Vagina (tissue), 2 donors: ENCODE measurements at places on chromosomes 5 and 9. TPM values are rescaled to one million over a fixed set of nuclear protein-coding genes. Genes with fewer than 3 reads are reported as not detected.

ADRA1B gene
- total RNA-seq = 0.74 TPM

SEMA6A gene
- total RNA-seq = 28.7 TPM

DOK3 gene
- 12.0 TPM for total RNA-seq

ANKRD20A1 gene
- 18.2 TPM for total RNA-seq

GZMA gene
- 1.2 TPM for total RNA-seq

ABLIM3 gene
- total RNA-seq = 50.8 TPM

TAF11L5 gene
- not detected for total RNA-seq

GRK6 gene
- total RNA-seq = 28.7 TPM

NUTM2F gene
- not detected for total RNA-seq

S1PR3 gene
- total RNA-seq = 39.3 TPM

DNA sequence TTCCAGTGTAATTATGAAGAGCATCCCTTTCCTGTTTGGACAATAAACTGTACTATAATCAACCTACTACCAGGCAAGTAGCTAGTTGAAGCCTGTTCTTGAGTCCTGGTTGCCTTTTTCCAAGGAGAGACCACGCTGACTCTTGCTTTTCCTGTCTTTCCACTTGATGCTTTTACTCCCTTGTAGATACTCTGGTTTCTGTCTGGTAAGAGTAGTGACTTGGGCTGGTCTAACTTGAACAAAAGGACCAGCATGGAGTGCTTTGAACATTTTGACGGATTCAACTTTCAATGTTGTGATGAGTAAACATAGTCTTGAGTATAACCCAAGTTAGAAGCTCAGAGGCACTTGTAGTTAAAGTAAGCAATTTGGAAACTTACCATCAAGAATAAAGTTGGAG is 464.3 kb downstream of the GADD45G start:
- DNase-seq = no peak

DNA sequence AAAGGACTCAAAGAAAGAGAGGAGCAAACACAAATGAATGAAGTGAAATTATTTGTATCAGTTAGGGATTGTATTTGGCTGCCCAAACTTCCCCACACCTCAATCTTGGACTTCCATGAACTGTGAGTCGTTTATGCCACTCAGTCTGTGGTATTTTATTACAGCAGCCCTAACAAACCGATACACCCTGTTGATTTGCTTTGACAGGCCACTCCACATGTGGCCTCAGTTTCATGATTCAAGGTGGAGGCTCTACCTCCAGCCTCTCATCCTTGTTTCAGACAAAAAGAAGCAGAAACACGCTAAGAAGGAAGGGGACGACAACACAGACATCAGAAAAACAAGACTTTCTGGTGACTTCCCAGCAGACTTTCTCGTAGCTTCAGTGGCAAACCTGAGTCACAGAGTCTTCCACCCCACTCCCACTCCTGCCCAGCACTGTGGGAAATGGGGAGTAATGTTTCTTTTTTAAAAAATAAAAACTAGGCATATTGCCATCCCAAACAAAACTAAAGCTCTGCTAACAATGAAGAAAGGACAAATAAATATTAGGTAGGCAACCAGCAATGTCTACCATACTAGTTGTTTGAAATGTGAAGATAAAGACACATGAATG is 52.2 kb upstream of the ABCA1 start:
- no peak for DNase-seq

- no peak for DNase-seq
Observed at GRCh38 chr5:38208782-38209378, 49.5 kb upstream of the EGFLAM start.

DNA sequence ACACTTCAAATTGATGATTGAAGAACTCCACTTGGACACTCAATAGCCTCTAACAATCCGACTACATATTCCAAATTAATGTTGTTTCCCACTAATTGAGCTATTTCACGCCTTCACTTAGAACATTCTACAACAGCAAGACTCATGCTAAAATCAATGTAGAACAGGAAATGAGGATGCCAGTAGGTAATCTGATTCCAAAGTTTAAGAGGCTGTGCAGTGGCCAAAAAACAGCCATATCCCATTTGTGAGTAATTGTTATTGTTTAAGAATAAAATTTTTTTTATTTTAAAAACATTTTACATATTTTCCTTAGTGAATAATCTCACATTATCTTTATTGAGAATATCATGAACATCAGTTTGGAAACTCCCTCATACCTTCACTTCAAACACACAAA is 35.7 kb upstream of the GHR start:
- DNase-seq = no peak

DNA sequence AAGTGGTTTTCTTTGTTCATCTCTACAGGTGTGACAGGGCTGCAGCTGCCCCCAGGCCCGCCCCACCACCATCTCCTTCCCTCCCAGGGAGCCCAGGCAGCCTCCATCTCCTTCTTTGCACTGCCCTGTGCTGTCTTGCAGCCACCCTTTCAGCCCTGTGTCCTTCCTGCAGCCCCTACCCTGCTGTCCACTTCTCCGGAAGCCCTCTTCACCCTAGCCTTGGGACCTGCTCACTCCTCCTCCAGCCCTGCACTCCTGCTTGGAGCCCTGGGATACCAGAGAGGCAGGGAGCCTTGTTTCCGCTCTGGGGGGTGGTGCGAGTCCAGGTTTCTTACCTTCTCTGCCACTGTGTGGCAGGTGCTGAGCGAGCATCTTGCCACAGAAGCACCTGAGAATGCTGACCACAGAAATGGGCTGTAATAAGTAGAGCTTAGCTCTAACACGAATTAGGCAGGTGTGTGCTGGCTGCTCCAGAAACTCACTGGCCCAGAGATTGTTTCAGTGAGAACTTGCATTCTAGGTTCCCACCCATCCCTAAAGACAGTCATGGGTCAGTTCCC is 51.3 kb upstream of the GADD45G start:
- no peak for DNase-seq

- DNase-seq = no peak
Observed at GRCh38 chr5:16791904-16792597, 144.0 kb downstream of the MYO10 start.

DNA sequence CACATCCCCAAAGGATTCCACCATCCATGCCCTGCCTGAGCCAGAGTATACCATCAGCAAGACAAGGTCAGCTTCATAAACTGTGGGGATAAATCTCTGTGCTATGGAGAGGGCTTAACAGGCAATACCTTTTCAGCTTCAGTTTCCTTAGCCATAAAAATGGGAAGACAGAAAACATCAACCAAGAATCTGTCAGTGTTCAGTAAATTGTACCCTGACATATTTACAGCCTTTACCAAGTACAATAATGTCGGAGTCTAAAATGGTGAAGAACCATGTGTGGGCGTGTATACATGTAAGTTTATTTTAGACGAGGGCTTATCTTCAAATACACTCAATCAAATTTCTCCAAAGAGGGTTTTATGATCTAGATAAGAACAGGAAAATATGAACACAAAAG is 94.7 kb downstream of the ELAVL2 start:
- no peak for DNase-seq

DNA sequence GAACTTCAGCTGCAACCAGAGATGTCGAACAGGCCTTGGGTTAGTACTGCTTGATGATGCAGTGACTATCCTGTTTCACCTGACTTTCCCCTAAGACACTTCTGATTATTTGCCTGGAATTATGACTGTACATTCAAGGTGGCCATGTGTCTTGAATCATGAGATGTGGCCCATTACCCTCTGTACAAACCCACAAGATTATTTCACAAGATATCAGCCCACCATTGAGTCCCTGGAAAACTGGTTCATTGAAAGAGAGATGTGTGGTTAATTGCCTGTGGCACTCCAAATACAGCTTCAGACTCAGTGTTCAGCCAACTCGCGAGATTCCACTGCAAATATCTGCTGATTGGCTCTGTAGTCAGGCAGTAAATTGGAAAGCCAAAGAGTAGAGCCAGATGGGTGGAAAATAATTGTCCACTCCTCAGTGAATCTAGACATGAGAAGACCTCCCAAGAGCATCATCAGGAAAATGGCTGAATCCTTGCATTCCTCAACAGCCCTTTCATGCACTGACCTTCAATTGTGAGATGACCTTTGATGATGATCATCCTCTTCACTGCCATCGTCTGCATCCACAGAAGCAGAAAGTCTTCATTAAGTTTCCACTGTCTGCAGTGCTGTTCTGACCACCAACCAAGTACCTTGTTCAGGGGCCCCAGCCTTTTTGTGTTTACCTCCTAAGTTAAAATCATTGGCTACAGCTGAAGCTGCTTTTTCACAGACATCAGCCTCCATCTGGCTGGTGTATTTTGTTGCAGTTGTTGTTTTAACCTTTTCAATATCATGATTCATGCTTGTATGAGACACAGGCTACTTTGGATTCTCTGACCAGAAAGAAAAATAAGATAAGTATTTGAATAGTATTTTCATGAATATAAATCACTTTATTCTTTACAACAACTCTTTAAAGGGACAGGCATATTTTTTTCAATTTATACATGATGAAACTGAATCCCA is 75.2 kb downstream of the ESM1 start:
- no peak for DNase-seq

DNA sequence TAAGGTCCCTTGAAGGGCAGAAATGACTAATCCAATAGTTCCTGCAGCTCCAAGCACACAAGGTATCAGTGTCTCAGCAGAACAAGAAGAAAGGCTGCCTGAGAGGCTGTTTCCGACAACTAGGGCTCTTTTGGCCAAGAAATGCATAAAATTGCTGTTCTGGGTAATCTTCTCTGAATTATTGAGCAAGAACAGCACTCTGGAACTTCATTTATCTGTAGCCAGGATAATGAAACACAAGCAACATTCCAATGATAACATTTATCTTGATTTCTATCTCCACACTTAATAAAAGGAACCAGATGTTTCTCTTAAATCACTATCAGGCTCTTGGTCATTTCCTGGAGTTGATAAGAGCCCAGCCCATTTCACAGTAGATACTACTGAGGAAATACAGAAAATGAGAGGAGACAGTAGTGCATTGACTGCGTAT is 17.0 kb upstream of the AUH start:
- no peak for DNase-seq

GRCh38 chr5:172548311-172548731 is 92.7 kb upstream of the NEURL1B start:
- DNase-seq = no peak

- no peak for DNase-seq
Observed at GRCh38 chr5:161333194-161333880, 213.2 kb downstream of the GABRB2 start.

DNA sequence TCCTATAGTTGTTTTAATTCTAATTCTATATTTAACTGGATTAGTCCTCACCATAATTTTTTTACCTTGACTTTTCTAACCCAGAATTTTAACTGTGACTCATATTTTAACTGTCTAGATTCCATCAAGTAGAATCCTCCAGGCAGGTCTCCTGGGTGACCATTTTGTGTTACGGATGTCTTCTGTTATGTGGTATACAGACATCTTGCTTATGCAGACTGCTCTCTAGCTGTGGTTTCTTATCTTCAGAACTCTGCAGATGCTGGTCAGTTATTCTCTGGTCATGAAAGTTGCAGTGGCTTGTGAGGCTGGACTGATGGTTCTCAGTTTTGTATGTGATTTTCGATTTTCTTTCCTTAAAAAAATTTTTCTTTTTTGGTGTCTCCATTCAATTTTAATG is 139.4 kb downstream of the ATG10 start:
- DNase-seq = no peak

DNA sequence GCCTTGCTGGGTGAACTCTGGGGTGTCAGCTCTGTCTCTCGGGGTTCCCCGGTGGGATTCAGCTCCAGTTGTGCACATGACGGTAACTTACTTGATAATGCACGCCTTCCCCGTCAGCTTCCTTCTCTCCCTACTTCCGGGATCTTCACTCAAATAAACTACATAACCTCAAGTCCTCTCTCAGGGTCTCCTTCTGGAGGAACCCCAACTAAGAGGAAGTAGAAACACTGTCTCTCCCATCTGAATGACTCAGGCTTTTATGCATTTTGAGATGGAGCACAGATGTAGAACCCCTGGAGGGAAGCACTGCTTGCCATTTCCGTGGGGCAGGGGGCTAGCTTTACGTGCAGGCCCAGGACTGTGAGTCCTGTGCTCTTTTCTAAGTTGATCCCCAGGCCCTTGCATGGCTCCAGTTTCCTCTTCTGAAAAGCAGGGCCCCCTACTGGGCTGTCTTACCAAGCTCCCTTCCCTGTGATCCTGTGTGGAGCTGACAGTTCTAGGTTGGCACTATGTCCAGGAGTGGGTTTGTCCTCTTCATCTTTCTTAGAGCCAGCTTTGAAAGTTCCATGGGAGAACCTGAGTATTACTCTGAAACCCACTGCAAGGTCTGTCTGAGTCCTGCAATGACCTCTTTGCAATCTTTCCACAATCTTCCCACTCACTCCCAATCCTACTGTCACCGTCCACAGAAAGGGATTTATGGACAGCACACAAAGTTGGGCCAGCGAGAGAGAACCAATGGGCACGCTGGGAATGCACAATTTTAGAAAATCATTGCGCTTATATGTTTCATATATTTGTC is 17.7 kb downstream of the S1PR3 start:
- DNase-seq = no peak

DNA sequence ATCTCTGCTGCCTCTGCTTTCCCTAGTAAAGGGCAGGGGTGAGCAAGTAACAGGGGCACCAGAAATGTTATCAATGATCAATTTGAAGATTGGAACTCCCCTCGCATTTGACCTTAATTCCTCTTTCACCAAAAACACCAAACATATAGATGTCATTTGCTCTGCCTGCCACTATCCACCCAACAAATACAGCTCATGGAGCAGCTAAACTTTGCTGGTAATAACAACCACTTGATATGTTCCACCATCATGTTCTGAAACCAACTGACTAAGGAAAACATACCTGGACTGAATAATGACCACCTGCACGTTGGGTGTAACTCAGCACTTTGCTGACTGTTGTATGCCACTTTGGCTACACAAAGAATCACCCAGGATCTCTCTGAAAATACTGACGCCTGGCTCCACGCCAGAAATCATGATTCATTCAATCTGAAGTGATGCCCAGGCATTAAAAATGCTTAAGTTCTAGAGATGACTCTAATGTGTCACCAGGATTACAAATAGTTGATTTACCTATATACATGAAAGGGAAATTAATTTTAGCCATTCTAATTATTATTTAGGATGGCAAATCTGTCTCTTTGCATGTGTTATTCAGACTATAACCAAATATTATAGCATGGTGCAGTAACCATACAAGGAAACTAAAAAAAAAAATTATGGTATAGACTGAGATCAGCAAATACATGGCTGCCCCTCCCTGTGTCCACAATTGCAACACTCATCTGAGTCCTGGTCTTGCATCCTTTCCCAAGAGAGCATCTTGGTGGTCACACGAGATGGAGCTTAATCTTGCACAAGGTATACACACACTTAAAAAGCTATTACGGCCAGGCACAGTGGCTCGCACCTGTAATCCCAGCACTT is 43.1 kb upstream of the TTC39B start:
- no peak for DNase-seq

- no peak for DNase-seq
Observed at GRCh38 chr5:97455996-97456395, 272.9 kb upstream of the RIOK2 start.
